NCI-H1105 (cell line): ENCODE measurements at places on chromosomes 7 and 10.

- no peak for DNase-seq
These were observed 50.0 kb upstream of the SHH start for GRCh38 chr7:155862123-155862892.

DNA sequence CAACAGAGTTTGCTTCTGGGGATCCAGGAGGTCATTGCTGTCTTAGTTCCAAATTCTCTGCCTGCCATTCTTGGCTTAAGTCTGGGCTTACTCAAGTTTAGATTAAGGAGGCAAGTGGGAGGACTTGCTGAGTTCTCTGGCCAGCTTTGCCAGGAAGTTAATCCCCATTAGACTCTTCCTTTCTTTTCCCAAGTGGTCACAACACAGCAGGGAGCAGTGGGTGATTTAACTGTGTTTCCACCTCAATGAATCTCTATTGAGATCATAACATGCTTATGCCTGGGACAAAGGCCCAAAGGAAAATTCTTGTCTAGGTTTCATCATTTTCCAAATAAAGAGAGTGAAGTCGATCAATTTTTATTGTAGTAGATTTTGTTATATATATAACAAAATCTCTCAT is 1159.6 kb downstream of the SORCS3 start:
- no peak for DNase-seq

DNA sequence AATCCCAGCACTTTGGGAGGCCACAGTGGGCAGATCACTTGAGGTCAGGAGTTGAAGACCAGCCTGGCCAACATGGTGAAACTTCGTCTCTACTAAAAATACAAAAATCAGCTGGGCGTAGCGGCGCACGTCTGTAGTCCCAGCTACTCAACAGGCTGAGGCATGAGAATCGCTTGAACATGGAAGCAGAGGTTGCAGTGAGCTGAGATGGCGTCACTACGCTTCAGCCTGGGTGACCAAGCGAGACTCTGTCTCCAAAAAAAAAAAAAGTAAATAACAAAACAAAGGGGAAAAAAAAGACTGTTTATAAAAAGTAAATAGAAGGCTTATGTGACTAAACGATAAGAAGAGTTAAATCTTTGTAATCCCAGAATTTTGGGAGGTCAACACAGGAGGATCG is 15.0 kb upstream of the DNMBP start:
- DNase-seq, result no peak

DNA sequence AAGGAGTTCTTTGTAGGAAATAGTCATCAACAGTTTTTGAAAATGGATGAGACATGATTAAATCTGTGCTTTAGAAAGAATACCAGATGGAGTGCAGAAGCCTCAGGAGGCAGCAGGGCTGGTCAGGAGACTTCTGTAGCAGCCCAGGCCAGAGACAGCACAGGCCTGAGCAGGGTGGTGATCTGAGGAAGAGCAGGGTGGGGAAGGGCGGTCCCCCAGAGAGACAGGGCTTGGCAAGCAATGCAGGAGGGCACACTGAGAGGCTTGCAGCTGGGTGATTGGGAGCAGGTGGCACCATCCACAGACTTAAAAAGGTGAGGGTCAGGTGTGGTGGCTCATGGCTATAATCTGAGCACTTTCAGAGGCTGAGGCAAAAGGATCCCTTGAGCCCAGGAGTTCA is 4.3 kb upstream of the SMKR1 start:
- DNase-seq, result no peak
